H1 (cell line): ENCODE measurements at places on chromosomes 3 and 15. TPM values are rescaled to one million over a fixed set of nuclear protein-coding genes. Genes with fewer than 3 reads are reported as not detected.

The DNAH12 gene
- polyA plus RNA-seq: not detected in 2 replicates

The MCCC1 gene
- polyA plus RNA-seq: 10.8 and 11.3 TPM in 2 replicates

The LRRC28 gene
- polyA plus RNA-seq: 16.6 and 23.3 TPM in 2 replicates

The PDZRN3 gene
- polyA plus RNA-seq: 4.2 and 5.0 TPM in 2 replicates

The GRK7 gene
- polyA plus RNA-seq: not detected in 2 replicates

GRCh38 chr15:81295486-81296121 is 28.3 kb downstream of the STARD5 start:
- DNase-seq: no peak
- peaks cover 7% of the 10 kb centered on the region for H3K4me1 ChIP-seq
- no peaks in the 10 kb centered on the region for H3K36me3 ChIP-seq
- H3K27ac ChIP-seq: no peak overlapping the region
- no peak overlapping the region for H3K4me3 ChIP-seq

- no peaks in the 10 kb centered on the region for H3K4me1 ChIP-seq
- H3K4me3 ChIP-seq: no peak overlapping the region
Measured at GRCh38 chr3:82053236-82053635, 291.8 kb upstream of the GBE1 start.

- no peaks in the 10 kb centered on the region for H3K36me3 ChIP-seq
- peaks cover 9% of the 10 kb centered on the region for H3K4me1 ChIP-seq
- DNase-seq: no peak
- H3K27ac ChIP-seq: no peak overlapping the region
- no peaks in the 10 kb centered on the region for H3K27me3 ChIP-seq
Measured at GRCh38 chr3:49900491-49901153, 3.1 kb downstream of the MST1R start.

DNA sequence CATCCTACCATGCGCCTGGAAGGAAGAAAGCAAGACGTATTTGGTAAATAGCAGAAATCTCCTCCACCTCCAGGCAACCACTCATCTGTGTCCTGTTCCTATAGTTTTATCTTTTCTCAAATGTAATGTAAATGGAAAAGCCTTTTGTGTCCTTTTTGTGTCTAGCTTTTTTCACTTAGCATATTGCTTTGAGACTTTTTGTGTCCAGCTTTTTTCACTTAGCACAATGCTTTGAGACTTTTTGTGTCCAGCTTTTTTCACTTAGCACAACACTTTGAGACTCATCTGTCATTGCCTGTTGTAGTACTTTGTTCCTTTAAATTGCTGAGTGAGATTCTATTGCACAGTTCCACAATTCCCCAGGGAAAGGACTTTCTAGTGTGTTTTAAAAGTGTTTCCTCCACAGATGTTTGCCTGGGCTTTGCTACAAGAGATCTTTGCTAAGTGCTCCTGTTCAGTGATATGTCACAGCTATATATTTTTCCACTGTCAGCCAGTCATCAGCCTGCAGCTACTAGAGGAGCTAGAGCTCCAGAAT is 27.9 kb upstream of the MUC13 start:
- no peaks in the 10 kb centered on the region for H3K4me1 ChIP-seq
- no peak for DNase-seq
- H3K27ac ChIP-seq: no peak overlapping the region
- H3K4me3 ChIP-seq: no peak overlapping the region

DNA sequence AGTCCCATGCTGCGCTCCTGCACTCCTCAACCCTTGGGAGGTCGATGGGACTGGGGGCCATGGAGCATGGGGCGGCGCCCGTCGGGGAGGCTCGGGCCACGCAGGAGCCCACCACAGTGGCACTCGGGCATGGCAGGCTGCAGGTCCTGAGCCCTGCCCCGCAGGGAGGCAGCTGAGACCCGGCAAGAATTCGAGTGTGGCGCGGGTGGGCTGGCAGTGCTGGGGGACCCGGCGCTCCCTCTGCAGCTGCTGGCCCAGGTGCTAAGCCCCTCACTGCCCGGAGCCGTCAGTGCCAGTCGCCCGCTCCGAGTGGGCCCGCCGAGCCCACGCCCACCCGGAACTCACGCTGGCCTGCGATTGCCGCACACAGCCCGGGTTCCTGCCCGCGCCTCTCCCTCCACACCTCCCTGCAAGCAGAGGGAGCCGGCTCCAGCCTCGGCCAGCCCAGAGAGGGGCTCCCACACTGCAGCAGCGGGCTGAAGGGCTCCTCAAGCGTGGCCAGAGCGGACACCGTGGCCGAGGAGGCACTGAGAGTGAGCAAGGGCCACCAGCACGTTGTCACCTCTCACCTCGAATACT is 200.3 kb downstream of the ROBO2 start:
- no peak overlapping the region for H3K4me3 ChIP-seq
- no peak overlapping the region for H3K27ac ChIP-seq
- no peaks in the 10 kb centered on the region for H3K4me1 ChIP-seq
- H3K27me3 ChIP-seq: no peaks in the 10 kb centered on the region
- no peaks in the 10 kb centered on the region for H3K36me3 ChIP-seq
- no peak for DNase-seq

DNA sequence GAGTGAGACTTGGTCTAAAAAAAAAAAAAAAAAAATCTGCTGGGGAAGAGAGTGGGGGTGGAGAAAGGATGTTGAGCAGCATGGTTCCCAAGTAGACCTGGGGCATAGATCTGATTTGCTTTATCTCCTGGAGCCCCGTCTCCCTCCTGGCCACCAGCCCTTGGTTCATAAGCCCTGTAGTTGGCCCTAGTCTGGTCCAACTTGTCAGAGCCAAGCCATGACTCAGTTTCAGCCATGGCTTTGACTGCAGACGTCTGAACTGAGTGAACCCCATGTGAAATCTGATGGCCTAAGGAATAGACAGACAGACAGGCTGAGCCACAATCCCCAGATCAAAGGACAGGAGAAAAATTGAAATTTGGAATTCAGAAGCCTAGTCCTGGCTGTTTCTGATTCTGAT is 2.0 kb upstream of the CILP start:
- no peak overlapping the region for H3K27ac ChIP-seq
- H3K27me3 ChIP-seq: no peaks in the 10 kb centered on the region
- no peaks in the 10 kb centered on the region for H3K36me3 ChIP-seq
- H3K4me3 ChIP-seq: no peak overlapping the region
- DNase-seq: no peak
- H3K4me1 ChIP-seq: no peaks in the 10 kb centered on the region
